ENCODE measurements at places on chromosomes 11 and 22.
A peak's percentile ranks its signal among the peaks of the same experiment; 100 is the strongest.

DNA sequence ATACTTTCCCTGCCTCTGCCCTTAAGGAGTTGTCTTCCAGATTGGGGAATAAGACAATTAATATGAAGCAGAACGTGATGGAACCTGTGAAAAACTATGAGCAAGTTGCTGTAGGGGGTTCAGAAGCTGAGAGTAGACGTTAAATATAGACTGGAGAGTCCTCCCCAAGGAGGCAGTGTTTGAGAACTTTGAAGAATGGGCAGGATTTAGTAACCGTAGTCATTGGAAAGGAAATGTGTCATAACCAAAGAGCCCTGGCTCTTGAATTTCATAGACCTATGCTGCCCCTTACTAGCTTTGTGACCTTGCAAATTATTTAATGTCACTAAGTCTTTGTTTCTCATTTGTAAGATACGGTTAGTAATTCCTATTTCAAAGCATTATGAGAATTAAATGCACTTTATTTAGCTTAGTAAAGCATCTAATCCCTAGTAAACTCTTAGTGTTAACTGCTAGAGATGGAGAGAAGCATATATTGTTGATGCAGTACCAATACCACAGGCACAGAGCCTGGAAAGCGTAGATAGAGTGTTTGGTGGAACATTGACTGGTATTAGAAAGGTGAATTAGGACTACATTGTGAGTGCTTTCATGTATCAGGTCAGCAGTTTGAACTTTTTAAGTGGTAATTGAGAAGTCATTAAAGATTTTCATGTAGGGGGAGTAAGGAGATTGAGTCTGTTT is 54.1 kb downstream of the MCAM start:
- DNase-seq, result no peak

GRCh38 chr11:131817687-131818188 is 447.3 kb downstream of the NTM start:
- no peak for DNase-seq

DNA sequence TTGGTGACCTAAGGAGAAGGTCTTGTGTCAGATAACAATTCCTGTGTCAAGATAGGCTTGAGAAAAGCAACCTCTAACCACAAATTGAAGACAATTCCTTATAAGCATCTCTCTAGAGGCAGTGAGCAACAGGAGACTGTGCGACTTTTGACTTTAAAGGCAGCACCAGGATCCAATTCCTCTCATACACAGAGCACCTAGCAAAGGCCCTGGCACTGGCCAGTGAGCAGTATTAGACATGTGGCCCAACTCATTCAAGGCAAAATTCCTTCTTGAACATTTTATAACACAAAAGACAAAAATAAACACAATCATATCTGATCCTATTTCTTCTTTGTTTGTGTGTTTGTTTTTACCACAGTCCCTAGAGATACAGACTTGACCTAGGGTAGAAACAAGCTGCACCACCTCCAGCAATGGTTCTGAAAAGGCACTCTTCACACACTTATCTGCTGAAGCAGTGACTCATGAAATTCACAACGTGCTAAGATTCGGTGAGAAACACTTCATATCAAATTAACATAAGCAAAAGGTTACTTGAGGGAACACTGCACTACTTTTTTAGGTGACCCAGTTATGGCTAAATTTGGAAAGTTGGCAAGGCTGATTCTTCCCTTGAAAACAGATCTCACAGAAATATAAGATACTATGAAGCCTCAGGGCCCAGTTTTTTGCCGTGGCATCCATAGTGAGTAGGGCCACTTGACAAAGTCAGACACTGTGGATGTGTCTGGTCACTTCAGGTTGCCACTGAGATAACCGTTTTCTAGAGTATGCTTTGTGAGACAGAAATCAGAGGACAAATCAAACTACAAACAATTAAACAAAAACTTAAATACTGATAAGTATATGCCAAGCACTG is 1018.9 kb downstream of the DLG2 start:
- DNase-seq, result no peak

DNA sequence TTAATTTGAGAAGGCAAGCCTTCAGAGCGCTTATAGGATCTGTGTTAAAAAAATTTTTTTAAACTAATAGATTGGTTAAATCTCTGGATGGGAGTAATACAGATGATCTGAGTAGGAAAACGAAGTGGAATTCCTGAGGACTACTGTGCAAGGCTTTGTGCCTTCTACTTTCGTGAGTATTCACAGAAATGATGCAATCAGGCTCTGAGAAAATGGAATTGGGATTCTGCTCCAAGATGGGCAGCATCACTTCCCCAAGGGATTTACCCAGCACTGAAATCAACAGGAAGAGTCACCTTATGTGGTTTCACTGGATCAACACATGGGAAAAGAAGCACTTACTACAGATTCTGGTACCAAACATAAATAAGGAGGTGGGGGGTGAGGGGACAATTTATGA is 12.5 kb downstream of the KMT5B start:
- DNase-seq, result no peak

DNA sequence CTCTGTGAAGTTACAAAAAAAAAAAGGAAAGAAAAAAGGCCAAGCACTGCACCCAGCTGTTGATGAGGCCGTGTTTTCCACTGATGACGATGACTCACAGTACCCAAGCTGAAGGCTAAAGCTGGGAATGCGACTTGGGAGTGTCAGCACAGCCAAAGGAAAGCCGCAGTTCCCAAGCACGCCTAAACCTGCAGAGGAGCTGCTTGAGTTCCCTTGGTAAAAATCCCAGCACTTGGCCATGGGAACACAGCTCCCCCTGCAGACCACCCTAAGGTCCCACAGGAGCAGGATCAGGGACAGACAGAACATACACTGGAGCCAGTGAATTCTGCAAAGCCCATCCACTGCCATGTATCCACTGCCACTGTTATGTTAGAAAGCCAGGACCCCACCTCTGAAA is 39.9 kb downstream of the SERGEF start:
- DNase-seq, result peak; percentile 80

GRCh38 chr11:80083531-80083951 is 642.7 kb upstream of the TENM4 start:
- no peak for DNase-seq

DNA sequence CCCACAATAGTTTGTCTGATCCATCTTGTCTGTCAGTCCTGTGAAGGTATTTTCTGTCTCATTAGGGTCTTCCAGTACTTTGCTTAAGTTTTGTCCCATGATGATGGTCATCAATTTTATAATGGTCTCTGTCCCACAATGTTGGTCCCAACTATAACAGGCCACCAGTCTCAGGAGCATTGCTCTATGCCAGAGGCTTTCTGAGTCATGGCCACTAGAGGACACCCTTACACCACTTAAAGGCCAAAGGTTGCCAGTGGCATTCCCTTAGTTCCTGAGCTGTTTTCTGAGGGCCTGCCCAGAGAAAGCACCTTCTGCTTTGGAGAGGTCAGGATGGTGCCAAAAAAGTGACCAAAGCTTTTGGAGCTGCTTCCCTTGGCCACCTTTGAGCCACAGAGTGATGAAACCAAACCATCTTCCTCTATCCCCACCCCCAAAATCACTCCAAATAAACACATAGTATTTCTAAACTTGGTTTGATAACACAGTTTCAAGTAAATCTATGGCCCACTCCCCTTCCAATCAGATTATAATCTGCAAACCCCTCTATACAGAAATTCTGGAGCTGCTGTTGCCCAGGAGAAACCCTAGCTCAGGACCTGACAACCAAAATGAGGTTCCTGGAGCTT is 19.3 kb downstream of the EIF3F start:
- peak; percentile 58 for DNase-seq

GRCh38 chr11:131063638-131064037 is 147.4 kb upstream of the SNX19 start:
- no peak for DNase-seq

DNA sequence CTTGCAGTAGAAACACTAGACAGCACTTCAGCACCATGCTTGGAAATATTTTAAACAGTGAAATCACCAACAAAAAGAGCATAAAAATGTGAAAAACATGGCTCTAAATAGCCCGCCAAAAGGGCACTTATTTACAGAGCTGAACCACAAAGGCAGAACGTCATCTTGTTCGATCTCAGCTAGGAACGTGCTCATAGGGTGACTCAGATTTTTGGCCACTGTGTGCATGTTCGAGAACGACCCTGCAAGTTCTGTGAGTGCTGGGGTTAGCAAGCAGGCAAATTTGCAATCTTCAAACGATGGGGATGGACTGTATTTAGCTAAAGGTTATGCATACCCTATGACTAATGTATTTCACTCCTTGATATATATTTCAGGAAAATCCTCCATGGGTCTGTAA is 30.6 kb downstream of the OR2AT4 start:
- no peak for DNase-seq

GRCh38 chr11:67700548-67701262 is 26.3 kb upstream of the ALDH3B2 start:
- no peak for DNase-seq

- DNase-seq, result no peak
These were observed 1350.2 kb upstream of the RAG2 start for GRCh38 chr11:37948258-37948657.

DNA sequence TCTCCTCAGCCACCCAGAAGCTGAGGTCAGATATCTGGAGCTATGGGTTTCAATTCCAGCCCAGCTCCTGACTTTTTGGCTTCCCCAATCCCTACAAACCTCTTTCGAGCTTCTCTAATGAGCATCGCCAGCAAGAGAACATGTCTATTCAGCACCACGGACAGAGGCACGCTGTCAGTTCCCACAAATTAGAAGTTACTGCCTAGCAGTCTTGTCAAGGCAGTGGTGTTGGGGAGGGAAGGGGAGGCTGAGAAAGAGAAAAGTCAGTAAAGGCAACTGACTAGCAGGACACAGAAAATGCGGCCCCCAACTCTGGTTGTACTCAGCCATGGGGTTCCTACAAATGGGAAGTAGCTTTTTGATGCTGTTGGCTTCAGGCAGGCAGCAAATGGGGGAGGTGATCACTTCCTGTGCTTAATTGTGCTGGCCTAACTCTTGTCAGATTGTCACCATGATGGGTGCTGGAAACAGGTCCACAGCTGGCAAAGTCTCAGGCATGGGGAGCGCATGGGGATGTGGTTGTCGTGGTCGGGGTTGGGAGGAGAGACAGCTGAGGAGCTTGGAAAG is 205.9 kb downstream of the ST3GAL4 start:
- DNase-seq, result no peak

DNA sequence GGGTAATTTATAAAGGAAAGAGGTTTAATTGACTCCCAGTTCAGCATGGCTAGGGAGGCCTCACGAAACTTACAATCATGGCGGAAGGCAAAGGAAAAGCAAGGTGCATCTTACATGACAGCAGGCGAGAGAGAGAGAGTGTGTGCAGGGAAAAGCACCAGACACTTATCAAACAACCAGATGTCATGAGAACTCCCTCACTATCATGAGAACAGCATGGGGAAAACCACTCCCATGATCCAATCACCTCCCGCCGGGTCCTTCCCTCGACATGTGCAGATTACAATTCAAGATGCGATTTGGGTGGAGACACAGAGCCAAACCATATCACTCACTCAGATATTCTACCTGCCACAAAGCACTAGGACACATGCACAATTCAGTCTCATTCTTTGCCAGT is 48.1 kb upstream of the HMGXB4 start:
- no peak for DNase-seq

GRCh38 chr22:38901111-38901641 is 29.2 kb upstream of the CBX6 start:
- DNase-seq, result no peak

DNA sequence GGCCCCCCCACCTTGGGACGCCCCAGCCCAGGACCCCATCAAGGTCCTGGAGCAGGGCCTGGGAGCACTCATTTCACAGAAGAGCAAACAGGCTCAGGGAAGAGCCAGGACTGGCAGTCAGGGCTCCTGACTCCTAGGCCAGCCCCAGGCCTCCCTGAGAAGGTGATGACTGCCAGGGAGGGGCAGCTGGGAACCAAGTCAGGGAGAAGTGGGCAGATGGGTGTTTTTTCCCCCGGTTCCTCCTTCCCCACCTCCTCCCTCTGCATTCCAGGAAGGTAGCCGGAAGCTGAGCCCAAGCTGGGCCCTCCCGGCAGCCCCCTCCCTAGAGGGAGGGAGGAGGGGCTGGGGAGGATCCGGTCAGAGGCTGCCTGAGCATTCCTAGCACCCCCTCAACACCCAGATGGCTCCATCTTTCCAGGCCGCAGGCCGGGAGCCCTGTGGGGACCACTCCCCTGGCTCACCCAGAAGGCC is 19.6 kb downstream of the MYRF start:
- no peak for DNase-seq

GRCh38 chr22:33130473-33130872 is 72.3 kb upstream of the SYN3 start:
- no peak for DNase-seq

DNA sequence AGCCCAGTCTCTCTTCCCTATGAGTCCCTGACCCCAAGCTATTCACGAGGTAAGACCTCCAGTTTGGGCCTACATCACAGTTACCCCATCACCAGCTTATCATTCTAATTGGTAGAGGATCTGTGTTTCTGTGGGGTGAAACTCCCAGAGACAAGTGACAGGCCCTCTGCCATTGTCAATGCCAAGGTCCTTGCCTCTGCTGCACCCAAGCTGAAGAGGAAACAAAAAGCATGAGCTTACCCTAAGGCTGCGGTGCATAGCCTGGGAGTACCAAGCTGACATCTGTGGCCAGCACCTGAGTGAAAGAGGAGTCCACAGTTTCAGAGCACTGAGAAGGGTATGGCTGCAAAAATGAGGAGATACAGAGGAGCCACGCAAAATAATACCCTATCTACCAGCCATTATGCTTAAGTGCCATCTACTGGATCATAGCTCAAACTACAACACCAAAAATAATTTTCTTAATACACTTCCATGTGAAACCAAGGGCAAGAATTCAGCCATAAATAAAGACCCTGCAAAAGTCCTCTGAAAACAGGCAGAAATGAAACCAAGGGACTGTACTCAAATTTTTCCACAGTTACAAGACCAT is 62.3 kb upstream of the ANO5 start:
- DNase-seq, result peak; percentile 4

DNA sequence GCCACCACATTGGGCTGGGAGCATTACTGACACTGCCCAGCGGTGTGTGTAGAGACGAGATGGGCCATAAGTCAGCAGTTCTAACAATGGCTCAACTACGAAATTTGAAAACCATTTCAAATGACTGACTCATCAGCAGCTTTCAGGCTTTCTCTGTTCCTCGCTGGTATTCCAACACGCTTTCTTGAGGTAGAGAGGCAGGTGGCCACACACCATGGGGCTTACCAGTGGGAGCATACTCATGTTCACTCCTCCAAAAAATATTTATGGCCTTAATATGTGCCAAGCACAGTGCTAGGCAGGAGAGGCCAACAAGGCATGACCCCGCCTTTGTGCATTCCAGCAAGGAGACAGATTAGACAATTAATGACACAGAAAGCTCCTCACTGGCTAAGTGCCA is 20.3 kb downstream of the ARFGAP2 start:
- DNase-seq, result no peak

GRCh38 chr11:131928992-131929391 is 558.6 kb downstream of the NTM start:
- DNase-seq, result no peak

DNA sequence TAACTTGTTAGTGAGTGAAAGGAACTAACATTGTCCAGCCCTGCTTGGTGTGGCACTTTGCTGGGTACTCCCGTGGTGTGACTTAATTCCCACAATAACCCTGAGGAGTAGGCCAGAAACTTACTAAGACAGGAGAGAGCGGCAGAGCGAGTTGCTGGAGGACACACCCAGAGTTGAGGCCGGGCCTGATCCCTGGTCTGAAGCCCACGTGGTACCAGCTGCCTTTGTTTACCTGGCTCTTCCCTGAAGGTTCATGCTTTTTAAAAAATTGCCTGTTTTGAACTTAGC is 594 bp downstream of the MPST start:
- peak; percentile 11 for DNase-seq
